LNCaP clone FGC (cell line): ENCODE measurements at places on chromosomes 12 and 14.

- DNase-seq: peak; percentile 55
Observed at GRCh38 chr14:85483037-85483436, 46.9 kb upstream of the FLRT2 start.

GRCh38 chr14:68561531-68562007 lies 231.3 kb downstream of the ZFP36L1 start:
- no peak for DNase-seq

GRCh38 chr12:52221912-52222457 lies 11.1 kb upstream of the KRT7 start:
- no peak for DNase-seq

DNA sequence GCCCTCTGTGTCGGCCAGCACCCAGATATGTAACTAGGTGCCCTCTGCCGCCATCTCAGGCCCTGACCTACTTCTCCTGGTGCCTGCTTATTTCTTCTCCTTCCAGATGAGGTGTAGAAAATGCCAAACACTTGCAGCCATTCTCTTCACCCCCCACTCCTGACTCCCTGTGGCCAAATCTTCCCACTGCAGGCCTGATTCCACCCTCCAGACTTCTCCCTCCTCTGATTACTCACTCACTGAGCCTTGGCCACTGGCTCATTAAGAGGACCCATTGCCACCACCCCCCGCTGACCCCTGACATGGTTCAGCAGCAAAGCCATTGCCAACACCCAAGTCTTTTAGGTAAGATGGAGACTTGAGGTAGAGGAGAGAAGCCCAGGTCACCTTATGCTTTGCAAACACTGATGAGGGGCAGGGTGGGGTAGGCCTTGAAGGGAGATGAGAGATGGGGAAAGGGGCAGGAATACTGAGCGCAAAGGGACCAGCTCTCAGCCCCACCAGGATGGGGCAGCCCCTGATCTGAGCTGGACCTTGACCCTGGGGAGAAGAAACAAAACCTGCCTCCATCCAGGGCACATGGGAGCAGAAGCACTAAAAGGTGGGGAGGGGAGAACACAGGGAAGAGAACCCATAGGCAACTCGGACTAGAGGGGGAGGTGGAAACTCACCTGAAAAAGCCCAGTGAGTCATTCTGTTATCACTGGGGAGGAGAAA lies 25.1 kb upstream of the ANO2 start:
- DNase-seq: no peak

DNA sequence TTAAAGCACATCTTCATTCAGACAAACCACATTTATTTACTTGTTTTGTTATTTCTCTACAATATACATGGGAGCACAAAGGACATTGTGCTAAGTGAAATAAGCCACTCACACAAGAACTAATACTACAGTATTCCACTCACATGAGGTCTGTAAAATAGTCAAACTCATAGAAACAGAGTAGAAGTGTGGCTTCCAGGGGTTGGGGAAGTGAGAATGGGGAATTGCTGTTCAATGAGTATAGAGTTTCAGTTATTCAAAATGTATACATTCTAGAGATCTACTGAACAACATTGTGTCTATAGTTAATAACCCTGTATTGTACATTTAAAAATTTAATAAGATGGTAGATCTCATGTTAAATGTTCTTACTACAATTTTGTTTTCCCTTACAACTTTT lies 88.8 kb downstream of the ATXN7L3B start:
- no peak for DNase-seq

DNA sequence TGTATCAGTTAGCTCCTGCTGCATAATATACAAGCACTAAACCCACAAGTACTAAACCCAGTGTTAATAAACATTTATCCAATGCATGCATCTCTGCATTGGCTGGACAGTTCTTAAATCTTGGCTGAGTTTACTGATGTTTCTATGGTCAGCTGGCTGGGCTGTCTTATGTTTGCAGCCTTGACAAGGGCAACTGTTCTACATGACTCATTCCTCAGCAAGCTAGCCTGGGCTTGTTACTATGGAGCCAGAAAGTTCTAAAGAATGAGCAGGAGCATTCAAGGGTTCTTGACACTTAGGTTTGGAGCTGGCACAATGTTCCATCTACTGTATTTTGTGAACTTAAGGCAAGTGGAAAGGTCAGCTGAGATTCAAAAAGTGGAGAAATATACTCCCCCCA lies 199.1 kb downstream of the GLT1D1 start:
- DNase-seq: no peak

DNA sequence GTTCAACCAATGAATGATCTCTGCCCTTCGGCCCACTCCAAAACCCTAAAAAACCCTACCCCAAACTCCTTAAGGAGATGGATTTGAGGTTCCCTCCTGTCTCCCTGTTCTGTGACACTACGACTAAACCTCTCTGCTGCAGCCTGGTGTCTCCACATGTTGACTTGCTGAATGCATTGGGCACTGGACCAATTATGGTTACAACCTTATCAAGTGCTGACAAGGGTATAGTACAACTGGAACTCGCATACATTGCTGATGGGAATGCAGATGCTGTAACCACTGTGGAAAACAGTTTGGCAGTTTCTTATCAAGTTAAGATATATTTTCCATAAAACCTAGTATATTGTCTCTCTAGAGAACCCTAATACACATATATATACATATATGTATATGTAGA lies 6.3 kb upstream of the DICER1 start:
- DNase-seq: no peak

- DNase-seq: no peak
Observed at GRCh38 chr12:52667509-52667908, 12.7 kb downstream of the KRT1 start.

- no peak for DNase-seq
Observed at GRCh38 chr12:24255920-24256665, 306.6 kb upstream of the SOX5 start.

GRCh38 chr14:89973234-89973823 lies 17.6 kb downstream of the TDP1 start:
- DNase-seq: peak; percentile 40

DNA sequence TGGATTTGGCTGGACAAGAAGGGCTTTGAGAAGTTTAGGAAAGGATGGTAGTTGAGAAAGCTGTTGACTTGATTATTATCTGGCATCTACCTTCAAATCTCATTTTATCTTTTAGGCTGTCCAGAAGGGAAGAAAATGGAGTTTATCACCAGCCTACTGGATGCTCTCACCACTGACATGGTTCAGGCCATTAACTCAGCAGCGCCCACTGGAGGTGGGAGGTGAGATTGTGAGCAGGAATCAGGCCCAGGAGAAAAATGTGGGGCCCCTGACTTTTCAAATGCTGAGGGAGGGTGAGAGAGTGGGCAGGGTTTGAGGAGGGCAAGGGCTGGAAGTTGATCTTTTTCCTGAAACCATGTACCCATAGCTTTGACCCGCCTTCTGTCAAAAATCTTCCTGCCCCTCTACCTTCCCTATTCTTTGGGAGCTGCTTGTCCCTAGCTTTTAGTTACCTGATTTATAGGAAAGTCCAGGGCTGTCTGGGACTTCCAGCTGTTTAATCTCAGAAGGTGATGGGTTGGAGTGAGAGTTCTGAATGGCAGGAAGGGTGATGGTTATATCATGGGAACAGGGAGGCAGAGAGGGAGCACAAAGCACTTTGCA lies 134.2 kb downstream of the SMOC1 start:
- DNase-seq: no peak
